Cardiac fibroblast (primary cell): ENCODE measurements at places on chromosomes 11 and 22.

- peak; percentile 95 for DNase-seq
Measured at GRCh38 chr11:128503245-128503991, 83.9 kb downstream of the ETS1 start.

DNA sequence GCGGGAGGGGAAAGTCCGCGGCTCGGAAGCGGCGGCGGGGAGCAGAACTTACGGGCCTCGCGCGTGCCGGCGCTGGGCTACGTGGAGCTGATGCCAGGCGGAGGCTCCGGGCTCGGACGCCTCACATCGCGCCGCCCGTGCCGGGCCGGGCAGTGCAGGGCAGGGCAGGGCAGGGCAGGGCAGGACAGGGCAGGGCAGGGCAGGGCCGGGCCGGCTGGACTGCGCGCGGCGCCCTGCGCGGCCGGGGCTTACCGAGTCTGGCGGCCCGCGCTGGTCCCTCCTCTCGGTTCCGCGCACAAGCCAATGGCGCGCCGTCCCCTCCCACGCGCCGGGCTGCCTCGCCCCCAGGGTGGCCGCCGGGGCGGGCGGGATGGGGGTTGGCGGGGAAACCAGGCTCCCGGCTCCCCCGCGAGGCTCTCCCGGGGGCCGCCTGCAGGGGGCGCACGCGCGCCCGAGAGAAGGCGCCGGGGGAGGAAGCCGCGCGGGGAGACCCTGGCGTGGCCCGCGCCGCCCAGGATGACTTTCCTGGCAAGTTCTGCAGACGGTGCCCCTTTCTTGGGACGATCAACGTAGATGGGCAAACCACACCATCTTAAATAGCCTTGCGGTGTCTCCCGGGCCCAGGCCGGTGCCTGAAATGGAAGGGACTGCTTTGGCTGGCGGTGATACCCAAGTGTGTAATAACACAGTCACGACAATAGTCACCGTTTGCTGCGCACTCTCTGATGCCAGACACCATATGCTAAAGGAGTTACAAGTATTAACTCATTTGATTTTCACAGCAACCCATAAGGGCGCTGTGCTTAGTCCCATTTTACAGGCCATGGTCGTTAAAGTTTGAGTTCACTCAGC is at the start of gene TP53I11:
Gene TP53I11, minus strand, starts transcription at position 259 of the 852 bp plus-strand sequence. CDS start 12,548 bp downstream, outside the sequence.
- peak; percentile 61 for DNase-seq

DNA sequence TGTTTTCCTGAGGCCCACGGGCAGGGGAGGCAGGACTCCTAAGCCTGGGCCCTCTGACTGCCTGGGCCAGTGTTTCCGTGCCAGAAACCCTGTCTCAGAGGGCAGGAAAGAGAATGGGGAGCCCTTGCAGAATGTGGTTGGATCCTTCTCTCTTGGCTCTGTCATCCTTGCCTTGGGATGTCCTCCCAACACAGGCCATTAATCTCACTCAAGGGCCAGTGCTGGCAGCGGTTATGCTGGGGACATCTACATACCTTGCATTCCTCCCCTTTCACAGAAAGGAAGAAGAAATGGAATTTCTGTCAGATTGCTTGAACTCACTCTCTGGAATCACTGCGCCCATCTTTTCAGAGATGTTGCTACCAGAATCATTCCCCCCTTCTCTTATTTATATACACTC is 296.9 kb downstream of the KIRREL3 start:
- DNase-seq = no peak

DNA sequence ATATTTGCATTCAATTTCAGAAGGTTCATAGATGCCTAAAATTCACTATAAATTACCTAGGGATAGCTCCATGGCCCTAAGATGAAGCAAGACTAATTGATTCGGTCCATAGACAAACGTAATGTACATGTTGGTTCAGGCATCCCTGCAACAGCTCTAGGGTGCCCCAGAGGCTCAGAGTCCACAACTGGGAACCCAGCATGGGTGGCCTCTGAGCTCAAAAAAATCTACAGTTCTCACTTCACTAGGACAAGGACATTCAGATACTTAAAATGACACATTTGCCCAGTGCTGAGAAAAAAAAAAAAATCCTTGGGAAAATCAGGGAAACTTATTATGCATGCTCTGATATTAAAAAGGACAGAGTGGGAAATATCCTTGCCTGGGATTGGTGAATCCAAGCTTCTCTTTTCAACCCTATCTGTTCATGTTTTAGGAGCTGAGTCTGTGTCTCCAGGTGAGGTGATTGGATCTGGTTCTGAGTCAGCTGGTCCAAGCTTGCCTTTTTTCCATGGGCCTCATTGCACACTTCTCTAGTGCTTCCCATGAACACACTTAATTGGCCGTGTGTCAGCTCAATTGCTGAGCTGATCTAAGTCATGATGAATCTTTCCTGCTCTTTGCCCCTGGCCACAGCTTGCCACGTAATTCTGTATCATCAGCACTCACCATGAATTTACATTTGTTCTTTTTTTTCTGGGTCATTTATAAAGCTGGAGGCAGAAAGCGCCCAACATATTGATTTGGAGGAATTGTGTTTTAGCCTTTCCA is 116.3 kb upstream of the RCN1 start:
- DNase-seq = peak; percentile 86

DNA sequence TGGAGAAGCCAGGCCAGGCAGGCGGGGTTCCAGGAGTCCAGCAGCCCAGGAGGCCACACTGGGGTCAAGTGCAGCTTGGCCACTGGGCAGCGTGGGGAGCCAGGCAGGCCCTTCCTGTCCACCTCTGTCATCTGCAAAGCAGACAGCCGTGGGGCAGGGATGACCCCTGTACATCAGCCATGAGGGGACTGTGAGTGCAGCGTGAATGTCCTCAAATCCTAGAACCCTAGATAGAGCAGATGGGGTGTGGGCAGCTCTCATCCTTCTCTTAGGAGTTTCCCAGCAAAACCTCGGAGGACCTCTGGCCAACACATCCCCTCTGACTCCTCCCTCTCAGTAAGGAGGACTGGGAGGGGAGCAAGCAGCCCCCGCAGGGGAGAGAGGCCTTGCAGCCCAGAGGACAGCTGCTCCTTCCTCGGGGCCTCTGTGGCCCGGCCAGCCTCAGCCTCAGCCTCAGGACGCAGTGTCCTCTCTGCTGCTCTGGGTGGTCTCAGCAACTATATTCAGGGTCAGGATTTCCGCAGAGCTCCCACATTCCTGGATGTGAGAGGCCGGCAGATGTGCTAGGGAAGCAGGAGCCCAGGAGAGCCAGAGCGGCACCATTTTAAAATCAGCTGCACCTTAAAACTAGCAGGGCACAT is 820.5 kb downstream of the BRD1 start:
- DNase-seq = no peak

- DNase-seq = peak; percentile 26
Measured at GRCh38 chr11:18203723-18204122, 31.1 kb downstream of the MRGPRX4 start.

GRCh38 chr11:13354335-13354734 is 76.7 kb downstream of the BMAL1 start:
- peak; percentile 44 for DNase-seq

- DNase-seq = peak; percentile 33
Measured at GRCh38 chr11:26228778-26229177, 103.2 kb upstream of the ANO3 start.

GRCh38 chr11:71191201-71191600 is 61.2 kb downstream of the SHANK2 start:
- DNase-seq = no peak

DNA sequence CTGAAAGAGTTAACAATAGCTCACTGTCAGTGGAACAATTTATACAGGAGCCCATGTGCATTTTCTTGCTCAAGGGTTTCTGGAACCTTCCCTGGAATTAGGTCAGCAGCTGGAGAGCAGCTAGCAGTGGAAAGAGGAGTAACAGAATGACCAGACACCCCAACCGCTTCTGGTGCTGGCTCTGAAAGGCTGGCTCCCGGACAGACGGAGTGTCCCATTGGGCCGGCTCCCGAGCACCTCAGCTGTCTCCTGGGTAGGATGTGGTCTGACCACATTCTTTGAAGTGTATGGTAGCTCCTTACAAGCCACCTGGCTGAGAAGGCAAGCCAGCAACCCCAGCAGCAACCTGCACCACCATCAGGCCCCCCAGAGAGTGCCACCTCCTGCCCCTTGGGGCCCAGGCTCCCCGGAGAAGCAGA is 44.7 kb downstream of the ABTB2 start:
- DNase-seq = peak; percentile 6

- DNase-seq = peak; percentile 65
Measured at GRCh38 chr11:113242767-113243397, 71.5 kb upstream of the TTC12 start.

- DNase-seq = no peak
Measured at GRCh38 chr11:94866231-94866822, 98.2 kb downstream of the AMOTL1 start.

DNA sequence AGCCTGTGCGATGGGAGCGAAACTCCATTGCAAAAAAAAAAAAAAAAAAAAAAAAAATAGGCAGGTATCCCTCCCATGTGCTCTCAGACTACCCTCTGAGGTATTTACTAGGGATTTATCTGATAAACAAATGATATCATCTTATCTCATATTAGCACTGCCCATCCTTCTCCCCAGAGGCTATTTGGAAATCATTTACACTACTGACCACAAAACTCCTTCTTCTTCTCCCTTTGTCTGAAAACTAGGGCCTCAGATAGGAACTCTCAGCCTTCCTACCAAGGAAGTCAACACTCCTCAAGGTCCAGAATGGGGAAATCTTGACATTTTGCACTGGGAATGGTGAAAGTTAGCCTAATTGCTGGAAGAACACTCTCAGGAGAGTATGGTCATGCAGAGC is 46.4 kb downstream of the LARGE2 start:
- DNase-seq = no peak

- no peak for DNase-seq
Measured at GRCh38 chr22:43437871-43438475, 26.2 kb downstream of the MPPED1 start.

GRCh38 chr11:33790040-33790439 is 15.7 kb upstream of the FBXO3 start:
- no peak for DNase-seq

DNA sequence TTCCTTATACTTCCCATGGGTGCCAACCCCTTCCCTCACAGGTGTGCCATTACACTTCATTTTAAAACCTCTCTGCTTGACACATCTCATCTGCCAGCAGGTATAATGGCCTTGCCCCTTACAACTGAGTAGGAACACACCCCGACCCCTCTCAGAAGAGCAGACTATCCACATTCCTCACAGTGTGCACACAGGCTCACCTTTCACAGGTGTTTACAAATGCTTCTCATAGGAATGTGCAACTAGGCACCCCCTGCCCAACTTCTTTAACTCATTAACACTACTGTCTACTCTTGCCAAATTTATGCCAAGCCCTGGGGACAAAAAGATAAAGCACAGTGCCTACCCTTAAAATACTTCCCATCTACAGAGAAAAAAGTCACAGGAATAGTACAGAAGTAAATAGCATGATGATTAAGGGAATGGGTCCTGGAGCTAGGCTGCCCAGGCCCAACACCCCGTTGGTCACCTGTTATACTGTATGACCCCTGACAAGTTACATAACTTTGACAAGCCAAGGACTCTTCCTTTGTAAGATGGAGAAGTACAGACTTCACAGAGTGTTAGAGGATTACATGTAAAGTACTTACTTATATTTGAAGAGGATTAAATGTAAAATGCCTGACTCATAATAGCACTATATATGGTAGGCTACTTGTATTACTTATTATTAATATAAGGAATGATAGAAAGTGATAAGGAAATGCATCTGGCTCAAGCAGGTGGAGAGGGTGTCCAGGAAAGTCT is 15.2 kb downstream of the TRIM3 start:
- no peak for DNase-seq

GRCh38 chr11:133934599-133935550 is 21.9 kb downstream of the IGSF9B start:
- peak; percentile 91 for DNase-seq

DNA sequence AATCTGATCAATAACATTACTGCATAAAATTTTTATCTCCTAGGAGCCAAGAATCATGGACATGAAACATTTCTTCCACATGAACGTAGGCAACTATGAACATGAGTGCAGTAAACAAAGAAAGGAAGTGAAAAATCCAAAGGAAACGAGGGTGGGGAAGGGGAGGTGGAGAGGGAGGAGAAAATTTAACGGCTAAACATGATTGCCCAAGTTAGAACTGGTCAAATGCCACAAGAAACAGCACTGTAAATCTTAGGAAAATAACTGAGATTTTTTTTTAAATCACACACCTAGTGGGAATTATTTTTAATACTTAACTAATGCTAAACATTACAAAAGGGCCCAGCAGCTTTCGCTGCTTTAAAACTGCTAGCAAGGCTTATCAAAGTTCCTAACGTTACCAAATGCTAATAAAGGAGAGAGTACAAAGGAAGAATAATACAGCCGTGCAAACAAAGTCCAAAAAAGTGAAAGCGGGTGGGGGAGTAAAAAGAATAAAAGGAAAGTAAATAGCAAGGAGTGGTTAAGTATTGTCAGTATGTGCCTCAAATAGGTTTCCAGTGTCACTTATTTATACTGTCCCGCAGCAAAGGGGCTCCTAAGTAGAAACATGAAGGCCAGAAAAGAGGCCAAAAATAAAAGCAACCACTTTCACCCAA is 13.7 kb downstream of the NARS2 start:
- DNase-seq = peak; percentile 66

DNA sequence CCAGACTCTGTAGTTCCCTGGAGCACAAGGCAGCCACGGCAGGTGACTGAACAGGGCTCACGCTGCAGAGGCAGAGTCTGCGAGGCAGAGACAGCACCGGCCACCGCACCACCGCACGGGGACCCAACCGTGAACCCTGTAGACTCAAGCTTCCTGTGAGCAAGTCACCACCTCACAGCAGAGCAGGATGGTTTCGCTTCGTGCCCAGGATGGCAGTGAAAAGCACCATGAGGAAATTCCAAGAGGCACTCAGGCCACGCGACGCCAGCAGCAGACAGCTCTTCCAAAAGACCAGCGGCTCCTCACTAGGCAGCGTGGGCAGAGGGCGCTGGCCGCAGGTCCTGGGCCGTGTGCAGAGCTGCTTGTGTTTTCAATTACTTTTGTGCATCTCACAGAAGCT is 24.5 kb downstream of the BRD1 start:
- no peak for DNase-seq

DNA sequence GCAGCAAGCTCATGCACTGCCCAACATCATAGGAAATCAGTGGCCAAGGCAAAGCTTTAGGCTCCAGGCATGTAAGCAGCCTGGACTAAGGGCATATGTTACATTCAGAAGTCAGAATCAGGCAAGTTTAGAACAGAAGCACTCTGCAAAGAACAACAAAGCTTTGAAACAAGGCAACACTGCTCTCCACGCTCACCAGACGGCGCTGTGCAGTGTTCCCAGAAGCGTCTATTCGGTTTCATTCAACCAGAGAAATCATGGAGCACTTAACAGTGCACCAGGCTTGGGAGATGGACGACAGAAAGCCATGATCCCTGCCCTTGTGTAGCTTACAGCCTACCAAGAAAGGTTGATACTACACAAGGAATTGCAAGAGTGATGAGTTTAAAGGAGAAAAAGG is 555.8 kb downstream of the BUD13 start:
- DNase-seq = peak; percentile 47

- DNase-seq = no peak
Measured at GRCh38 chr22:17990147-17990546, 34.2 kb downstream of the MICAL3 start.
